Activated CD4-positive, alpha-beta T cell treated with anti-CD3 and anti-CD28 coated beads for 24 hours (primary cell): ENCODE measurements at places on chromosomes 2 and 18.

DNA sequence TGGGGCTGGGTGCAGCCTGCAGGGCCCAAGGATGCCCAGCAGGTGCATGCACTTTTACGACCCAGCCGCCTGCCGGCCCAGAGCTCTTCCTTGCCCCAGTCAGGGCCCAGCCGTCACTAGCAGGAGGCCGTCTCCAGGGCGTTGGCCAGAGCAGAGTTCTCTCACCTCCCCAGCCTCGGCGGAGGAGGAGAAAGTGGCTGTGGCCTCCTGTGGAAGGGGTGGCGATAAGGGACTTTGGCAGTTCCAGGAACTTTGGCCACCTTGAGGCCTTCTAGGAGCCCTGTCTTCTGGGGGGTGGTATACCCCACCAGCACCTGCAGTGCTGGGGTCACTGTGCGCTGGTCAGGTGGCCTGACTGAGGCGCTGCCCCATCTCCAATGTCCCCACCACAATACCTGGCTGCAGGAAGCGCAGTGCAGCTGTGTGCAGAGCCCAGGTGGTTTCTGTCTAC lies 22.0 kb downstream of the NPPC start:
- no peak for DNase-seq

DNA sequence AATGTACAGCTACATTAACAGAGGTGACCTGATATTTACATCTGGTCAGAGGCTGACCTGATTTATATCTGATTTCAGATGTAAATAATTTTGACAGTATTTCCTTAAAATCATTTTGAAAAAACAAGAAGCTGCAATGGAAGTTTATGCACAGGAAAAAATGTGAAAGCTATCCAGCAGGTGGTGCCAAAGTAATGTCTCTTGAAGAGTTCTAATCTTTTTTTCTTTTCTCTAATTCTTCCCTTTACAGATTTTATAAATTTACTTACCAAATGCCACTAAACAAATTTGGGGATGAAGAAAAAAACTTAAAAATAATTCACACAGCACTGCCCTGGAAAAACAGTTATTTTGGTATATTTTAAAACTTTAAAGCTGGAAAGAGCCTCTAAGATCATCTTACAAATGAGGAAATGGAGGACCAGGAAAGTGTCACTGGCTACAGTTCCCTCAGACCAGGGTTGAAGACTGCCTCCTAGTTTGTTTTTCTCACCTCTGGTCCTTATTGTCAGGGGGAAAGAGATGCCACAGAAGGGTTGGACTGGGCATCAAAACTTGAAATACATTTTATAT lies 16.4 kb upstream of the FBLN7 start:
- peak; percentile 33 for DNase-seq

DNA sequence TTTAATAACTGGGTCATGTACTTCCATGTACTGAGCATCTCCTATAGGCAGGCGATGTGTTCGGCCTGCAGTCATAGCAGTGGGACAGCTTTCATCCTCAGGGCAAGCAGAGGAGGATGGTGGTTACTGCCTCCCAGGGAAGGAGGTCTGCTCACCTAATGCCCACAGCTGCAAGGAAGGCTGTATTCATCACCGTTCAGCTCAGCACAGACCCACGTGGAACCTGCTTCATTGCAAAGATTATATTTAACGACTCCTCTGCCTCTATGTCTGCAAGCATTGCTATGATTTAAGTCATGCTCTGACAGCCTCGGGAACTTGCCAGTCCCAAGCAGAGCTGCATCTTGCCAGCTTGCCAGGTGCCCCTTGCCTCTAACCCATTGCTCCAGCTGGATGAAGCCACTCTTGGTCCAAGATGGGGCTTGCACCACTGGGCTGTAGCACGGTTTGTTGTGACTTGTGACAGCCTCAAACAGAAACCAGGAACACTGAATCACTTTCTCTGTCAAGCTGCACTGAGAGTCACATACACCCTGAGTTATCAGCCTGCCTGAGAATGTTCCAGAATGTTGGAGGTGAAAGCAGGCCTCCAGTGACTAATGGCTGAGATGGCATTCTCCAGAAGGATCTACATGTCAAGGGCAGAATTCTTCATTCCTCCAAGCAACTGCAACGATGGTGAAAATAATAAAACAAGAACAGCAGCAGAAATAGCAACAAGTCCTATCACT lies 651.1 kb upstream of the ID2 start:
- no peak for DNase-seq

DNA sequence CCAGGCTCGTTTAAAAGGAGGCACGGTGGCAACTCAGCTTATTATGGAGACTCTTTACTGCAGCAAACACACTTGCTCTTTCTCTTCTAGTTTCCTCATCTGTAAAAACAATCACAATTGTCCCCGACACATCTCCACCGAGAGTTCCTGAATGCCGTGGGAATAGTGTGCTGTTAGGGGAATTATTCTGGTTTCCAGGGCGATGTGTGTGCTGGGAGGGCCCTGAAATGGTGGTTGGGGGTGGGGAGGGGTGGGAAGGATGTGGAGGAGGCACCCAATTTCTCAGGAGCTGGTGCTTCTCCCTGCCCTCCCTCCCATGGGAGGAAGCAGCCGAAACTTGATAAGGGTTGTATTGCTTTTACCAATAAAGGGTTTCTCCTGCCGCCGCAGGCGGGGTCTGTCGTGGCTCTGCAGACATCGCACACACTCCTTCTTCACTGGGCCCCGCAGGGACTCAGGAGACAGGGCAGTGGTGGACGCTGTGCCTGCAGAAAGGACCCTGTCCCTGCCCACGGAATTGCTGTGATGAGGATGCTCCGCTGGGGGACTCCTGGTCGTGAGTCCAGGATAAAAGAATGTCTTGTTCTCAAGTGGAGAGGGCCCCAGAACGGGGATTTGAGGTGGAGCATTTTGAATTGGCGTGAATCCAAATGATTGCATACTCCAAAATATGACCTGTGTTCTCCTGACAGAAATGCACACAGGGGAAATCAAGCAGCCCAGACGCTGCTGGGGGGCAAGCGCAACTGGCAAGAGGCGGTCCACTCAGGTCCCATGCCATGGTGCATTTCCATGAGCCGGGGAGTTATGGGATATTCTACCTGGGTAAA lies 119.2 kb downstream of the ACKR3 start:
- no peak for DNase-seq

GRCh38 chr2:100416935-100417710 lies at the start of gene CHST10:
Gene CHST10, minus strand, starts transcription at chr2:100417668. Its CDS starts 10,993 bp downstream, at chr2:100406675.
- DNase-seq, result peak; percentile 38

DNA sequence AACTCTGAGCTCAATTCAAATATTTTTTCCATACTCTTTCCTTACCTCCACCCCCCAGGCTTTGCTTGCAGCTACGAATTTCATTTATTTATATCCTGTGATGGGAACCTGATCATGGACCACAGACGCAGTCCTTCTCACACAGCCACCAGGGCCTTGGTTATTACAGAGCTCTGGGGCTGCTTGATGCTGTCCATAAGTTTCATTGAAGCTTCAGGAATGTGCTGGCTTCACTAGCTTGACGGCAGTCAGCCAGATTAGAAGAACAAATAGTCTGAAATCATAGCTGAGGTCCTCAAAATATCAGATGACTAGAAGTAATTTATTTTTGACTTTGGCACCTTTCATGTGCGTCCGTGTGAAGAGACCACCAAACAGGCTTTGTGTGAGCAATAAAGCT lies 104.9 kb downstream of the VWA3B start:
- DNase-seq, result no peak

DNA sequence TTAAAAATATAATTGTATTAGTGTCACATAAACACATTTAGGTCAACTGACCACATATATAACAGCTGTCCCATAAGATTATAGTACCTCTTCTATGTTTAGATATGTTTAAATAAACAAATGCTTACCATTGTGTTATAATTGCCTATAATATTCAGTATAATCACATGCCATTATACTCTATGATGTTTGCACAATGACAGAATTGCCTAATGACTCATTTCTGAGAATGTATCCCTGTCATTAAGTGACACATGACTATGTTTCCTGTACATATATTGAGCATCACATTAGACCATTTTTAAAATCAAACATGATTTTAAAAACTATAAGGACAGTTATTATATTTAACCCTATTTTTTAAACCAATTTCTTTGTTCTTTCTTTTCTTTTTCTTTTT lies 89.8 kb downstream of the HS6ST1 start:
- DNase-seq, result no peak

DNA sequence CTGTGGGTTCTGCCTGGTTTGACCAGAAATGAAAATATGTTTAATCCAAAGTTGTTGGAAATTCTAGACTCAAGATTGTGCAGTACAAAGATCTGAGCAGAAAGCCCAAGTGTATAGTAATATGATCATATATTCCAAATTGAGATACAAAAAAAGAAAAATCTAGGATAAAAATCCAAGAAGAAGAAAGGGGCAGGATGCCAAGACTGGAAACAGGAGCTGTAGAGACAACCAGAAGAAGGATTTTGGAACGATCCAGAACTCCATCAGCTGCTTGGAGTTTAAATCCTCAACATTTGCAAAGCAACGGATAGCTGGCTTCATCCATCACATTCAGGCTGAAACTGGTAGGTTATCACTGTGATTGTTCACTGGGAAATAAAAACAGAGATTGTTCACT lies 333.6 kb upstream of the UBE2E3 start:
- no peak for DNase-seq

- no peak for DNase-seq
These were observed 356.6 kb upstream of the SALL3 start for GRCh38 chr18:78622907-78623541.
